ENCODE measurements at places on chromosomes 3 and 15.

GRCh38 chr15:79874242-79874641 is 22.6 kb downstream of the MTHFS start:
- no peak for DNase-seq

- DNase-seq, result no peak
Measured at GRCh38 chr15:100680726-100681125, 78.3 kb downstream of the ASB7 start.

- no peak for DNase-seq
Measured at GRCh38 chr15:41408234-41408641, 5.9 kb upstream of the NDUFAF1 start.

GRCh38 chr3:111311709-111312235 is 230.2 kb upstream of the CD96 start:
- no peak for DNase-seq

DNA sequence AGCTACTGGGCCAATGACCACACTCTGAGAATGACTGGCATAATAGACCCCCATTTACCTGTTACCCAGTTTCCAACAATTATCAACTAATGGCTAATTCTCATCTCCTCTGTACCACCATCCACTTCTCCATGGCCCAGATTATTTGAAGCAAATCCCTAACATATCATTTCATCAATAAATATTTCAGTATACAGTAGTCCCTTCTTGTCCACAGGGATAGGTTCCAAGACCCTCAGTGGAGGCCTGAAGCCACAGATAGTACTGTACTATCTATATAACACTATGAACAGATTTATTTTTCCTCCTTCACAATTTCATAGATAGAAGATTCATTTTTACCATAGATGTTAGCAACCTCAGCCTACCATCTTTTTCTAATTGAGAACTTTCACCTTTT is 68.3 kb downstream of the IFT80 start:
- no peak for DNase-seq

GRCh38 chr15:101664303-101664913 is 12.2 kb upstream of the TM2D3 start:
- no peak for DNase-seq

GRCh38 chr3:82080792-82081191 is 319.3 kb upstream of the GBE1 start:
- DNase-seq, result no peak

DNA sequence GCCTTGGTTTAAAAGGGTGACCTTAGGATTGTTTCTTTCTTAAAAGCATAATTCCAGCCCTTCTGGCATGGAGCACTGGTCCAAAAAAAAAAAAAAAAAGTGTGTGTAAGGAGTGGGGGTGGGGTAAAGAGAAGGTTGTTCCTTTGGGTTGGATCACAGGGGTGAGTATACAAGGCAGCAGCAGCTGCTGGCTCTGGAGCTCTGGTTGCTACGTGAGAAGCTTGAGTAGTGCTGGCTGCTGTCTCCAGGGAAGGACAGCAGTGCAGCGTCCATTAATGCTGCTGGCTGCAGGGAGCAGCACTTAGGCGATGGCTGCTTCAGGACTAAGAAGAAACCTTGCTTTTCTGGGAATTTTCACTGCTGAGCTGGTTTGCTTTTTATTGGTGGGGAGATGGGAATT is 2.3 kb downstream of the SETD5 start:
- DNase-seq, result no peak

DNA sequence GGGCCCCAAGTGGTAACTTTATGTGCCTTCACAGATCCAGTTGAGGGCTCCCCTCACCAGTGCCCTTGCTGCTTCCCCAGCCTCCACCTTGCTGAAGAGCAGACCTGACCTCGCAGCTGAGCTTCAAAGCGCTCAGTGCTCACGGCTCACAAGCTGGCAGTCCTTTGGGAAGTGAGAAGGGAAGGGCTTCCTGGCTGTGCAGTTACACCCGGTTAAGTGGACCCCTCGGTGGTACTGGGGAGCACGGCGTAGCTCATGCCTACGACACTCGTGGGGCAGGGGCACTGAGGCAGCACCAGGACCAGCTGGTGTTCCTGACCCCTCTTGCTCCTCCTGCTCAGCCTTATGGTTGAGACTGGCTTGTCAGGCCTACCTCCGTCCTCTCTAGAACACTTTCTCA is 629.0 kb upstream of the TBL1XR1 start:
- no peak for DNase-seq

- no peak for DNase-seq
Measured at GRCh38 chr15:81596159-81596865, 222.3 kb upstream of the TMC3 start.

DNA sequence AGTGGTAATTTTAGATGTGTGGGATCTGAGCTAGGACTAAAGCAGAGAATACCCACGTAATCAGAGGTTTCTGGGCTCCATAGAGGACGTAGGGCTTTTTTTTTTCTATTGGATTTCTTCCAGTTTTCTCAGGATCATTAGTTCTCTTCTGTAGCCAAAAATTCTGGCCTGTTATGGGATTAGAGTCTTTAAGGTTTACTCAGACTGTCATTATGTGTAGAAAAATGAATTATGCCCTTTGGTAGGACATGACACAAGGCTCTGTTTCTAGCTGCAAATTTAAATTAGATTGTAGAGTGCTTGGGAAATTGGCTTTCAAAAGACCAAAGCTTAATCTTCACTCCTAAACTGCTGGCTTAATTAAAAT is 1.9 kb downstream of the SETD5 start:
- no peak for DNase-seq

DNA sequence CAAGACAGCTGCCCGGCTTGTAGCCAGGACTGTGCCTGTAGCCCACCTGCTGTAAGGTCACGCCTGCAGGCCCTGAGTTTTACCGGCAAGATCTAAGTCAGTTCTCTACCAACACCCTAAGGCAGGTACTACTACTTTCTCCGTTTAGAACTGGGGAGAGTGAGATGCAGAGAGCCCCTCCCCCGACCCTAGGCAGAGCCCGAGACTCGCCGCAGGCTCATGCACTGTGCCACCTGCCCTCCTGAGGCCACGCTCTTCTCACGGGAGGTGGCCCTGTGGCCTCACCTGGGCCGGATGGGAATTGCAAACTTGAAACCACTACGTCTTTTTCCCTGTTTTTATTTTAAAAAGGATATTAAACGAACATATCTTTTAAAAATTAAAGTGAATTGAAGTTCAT is 36.9 kb upstream of the PCSK6 start:
- DNase-seq, result no peak
